ENCODE measurements at places on chromosomes 13 and 19.
A peak's percentile ranks its signal among the peaks of the same experiment; 100 is the strongest.

DNA sequence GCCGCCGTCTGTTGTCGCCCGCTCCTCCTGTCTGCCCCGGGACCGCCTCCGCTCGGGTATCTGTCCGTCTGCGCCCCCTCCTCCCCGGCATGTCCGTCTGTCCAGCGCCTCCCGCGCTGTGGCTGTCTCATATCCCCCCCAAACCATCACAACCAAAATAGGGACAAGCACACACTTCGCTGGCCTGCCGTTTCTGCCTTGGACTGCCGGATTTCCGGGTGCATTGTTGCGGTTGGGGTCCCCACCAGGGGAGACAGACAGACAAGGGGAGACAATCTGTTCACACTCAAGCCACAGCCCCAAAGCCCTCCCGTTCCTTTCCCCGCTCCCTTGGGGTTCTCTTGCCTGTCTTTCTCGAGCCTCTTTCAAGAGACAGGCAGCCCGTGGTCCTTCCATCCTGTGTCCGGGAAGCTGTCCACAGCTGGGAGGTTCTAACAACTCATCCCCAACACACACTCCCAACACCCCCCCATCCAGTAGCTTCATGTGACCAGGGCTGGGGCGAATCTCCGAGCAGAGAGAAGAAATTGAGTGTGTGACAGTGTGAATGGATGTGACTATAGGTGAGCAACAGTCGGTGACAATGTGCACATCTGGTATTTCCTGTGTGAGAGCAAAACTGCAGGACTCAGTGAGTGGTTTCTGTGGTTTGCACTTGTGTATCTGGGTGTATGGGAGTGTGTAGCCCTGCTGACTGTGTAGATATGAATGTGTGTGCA, 16.5 kb upstream of the FOSB start:
- DNase-seq: peak; percentile 50

DNA sequence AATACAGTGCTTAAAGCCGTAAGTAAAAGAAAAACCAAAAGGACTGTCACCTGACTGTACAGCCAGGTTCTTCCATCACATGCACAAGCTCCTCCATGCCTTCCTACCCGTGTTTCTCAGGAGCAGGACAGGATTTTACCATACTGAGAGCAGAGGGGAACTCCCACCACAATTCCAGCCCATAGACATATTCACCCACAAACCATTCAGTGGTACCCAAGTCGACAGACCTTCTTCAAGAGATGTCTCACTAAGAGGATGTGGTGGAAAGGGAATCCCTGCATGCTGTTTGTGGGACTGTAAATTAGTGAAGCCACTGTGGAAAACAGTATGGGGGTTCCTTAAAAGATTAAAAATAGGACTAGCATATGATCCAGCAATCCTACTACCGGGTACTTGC, 66.9 kb upstream of the DOCK9 start:
- no peak for DNase-seq

- no peak for DNase-seq
Observed at GRCh38 chr13:109096101-109096500, 466.7 kb downstream of the MYO16 start.

DNA sequence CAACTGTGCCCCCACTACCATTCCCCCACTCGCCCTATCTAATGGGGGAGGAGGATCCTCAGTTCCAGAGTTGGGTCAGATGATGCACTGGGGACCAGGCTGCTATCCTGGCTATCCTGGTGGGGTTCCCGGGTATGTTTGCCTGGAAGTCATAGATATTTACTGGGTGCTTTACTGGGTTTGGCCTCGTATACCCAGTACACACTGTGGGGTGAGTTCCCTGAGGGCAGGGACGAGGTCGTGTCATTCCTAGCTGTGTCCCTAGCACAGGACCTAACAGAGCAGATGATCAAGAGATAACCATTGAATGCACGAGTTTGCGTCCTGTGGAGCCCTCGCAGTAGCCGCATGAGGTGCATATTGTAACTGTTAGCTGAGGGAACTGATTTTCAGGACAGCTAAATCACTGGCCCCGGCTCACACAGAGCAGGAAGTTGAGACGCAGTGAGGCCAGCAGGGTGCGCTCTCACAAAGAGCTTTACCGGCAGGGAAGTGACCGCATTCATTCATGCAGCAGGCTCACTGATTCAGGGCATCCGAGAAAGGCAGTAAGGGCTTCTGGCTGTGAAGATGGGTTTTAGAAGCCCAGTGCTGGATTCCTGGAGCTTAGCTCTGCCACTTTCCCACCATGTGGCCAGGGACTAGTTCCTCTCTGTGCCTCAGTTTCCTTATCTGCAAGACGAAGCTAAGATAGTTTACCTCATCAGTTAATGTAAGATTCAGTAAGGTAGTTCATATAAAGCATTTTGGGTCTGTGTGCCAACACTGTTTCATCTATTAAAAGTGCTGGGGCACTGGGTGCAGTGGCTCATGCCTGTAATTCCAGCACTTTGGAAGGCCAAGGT, 6.0 kb downstream of the RUVBL2 start:
- DNase-seq: peak; percentile 82

GRCh38 chr13:23750383-23751121, 138.6 kb downstream of the MIPEP start:
- DNase-seq: no peak

GRCh38 chr19:12232961-12233360, 61.7 kb downstream of the ZNF44 start:
- DNase-seq: no peak

GRCh38 chr19:9934132-9934950, 2.0 kb downstream of the OLFM2 start:
- DNase-seq: peak; percentile 96

- DNase-seq: no peak
Observed at GRCh38 chr19:13189600-13189999, 39.4 kb downstream of the IER2 start.

GRCh38 chr19:3949294-3949693, 16.4 kb downstream of the NMRK2 start:
- no peak for DNase-seq

GRCh38 chr13:112165712-112166111, 98.8 kb downstream of the SOX1 start:
- DNase-seq: no peak

DNA sequence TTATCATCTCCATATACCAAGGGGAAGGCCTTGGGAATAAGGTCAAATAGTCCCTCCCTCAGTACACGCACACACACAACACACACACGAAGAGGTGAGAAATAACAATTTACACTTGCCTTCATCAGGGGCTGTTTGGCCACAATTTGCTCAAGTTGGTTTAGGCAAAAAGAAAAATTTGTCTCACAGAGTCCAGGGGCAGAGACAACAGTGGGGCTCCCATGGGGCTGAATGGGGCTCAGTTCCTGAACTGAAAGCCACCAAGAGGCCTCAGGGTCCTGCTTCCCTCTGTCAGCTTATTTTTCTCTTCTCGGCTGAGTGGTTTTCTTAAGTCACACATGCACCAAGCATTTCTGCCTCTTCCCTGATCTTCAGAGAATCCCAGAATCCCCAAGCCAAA, 35.5 kb downstream of the PCDH8 start:
- DNase-seq: no peak

DNA sequence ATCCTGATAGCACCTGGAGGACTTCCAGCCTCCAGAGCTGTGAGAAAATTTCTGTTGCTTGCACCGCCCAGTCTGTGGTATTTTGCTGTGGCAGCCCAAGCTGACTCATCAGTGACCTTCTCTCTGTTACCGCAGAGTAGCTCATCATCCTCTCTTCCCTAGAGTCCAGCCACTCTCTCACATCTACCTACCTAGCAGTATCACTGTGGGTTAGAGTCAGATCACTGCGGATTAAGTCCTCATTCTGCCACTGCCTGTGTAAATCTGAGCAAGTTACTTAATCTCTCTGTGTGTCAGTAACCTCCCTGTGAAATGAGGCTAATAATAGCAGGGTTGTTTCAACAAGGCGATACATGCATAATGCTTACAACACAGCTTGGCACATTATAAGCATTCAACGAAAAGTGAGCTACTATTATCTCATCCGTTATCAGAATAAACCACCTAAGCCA, 40.3 kb upstream of the USPL1 start:
- DNase-seq: peak; percentile 67

GRCh38 chr19:10505583-10506229, 2.5 kb upstream of the KEAP1 start:
- DNase-seq: peak; percentile 83

DNA sequence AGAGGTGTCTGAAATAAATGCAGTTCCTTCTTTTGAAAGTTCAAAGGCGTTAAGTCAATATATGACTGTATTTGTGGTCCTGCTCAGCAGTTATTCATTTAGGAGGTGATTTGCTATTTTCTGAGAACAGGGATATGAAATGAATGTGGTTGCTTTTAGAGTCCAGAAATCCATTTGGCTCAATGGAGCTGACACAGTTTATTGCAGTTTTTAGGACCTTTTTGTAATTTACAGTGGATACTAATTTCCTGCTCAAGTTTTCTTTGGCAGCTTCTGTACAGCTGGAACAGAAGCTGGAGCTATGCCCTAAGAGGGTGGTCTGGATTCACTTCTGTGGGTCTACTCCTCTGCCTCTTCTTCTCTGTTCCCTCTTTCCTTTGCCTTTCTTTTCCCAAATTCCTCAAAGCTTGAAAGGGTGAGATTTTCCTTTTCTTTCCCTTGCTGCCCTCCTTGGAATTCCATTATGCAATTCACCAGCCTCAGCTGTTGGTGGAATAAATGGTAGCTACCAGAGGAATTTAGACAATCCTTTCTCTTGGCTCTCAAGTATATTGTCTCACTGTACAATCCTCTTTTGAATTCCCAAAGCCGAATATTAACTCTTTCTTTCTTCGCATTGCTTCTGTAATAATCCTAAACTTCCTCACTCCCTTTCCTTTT, 39.9 kb downstream of the ITGBL1 start:
- DNase-seq: peak; percentile 61

GRCh38 chr19:37654118-37654517, 1.1 kb downstream of the ZFP30 start:
- peak; percentile 27 for DNase-seq

- DNase-seq: peak; percentile 63
Observed at GRCh38 chr13:102978168-102978567, 88.0 kb downstream of the SLC10A2 start.

- DNase-seq: no peak
Observed at GRCh38 chr13:28316836-28317235, 178.1 kb downstream of the FLT1 start.

- DNase-seq: no peak
Observed at GRCh38 chr19:13176345-13176744, 26.1 kb downstream of the IER2 start.

GRCh38 chr13:79003989-79004898, 345.3 kb upstream of the OBI1 start:
- no peak for DNase-seq

GRCh38 chr13:73464758-73465616, 406.2 kb downstream of the KLF5 start:
- DNase-seq: no peak

GRCh38 chr13:22536851-22537250, 643.9 kb upstream of the SGCG start:
- DNase-seq: no peak

DNA sequence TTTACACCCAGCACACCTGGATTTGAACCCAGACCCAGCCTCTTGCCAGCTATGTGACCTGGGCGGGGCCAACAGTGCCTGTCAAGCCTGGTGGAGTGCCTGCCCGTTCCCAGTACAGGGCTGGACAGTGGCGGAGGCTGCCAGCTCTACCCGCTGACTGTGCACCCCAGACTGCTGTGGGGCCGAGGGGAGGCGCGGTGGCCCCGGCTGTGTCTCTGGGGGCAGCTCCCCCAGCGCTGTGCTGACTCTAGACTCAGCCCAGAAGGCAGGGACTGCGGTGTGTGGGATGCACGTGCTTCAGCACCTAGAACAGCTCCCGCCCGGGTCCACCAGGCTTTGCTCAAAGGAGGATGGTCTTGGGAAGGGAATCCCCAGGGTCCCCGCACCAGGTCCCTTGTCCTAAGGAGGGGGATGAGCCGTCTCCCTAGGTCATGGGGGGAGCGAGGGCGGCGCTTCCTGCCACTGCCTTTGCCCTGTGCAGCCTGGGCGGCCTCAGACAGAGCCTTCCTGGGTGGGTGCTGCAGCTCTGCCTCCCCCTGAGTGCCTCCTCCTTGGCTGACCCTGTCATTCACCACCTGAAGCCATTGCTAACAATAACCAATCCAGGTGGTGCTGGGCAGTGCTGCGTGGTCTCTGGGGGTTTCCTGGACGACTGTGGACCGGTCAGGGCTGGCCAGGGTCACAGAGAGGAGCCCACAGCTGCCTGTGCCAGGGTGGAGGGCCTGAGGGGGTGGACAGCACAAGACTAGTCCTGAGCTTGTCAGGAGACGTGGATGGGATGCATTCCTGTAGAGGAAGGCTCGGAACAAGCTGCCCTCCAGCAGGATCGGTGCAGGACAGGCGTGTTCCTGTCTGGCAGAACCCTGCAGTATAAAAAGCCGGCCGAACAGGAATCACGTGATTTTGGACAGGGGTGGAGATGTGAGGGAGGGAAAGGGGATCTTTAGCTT, 18.6 kb downstream of the TMEM255B start:
- DNase-seq: peak; percentile 50

- peak; percentile 87 for DNase-seq
Observed at GRCh38 chr19:11673608-11674041, 65.1 kb downstream of the ZNF823 start.

GRCh38 chr13:30744056-30744680, 8.8 kb downstream of the ALOX5AP start:
- DNase-seq: peak; percentile 32

DNA sequence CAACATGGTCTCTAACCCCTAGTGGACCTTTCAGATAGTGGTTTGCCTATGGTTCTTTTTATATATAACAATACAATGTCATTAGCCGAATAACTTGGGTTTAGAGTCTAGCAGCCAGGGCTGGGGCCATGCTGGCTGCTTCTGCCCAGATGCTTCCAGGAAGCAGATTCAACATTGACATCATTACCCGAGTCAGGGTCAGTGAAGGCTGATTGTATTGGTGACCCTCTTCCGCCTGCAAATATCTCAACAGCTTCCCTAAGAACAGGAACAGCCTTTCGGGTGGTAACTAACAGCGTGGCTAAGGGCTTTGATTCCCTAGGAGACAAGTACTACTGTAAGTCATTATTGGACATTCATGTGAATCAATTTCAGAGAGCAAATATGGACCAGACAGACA, 476.4 kb downstream of the UQCRFS1 start:
- DNase-seq: no peak

DNA sequence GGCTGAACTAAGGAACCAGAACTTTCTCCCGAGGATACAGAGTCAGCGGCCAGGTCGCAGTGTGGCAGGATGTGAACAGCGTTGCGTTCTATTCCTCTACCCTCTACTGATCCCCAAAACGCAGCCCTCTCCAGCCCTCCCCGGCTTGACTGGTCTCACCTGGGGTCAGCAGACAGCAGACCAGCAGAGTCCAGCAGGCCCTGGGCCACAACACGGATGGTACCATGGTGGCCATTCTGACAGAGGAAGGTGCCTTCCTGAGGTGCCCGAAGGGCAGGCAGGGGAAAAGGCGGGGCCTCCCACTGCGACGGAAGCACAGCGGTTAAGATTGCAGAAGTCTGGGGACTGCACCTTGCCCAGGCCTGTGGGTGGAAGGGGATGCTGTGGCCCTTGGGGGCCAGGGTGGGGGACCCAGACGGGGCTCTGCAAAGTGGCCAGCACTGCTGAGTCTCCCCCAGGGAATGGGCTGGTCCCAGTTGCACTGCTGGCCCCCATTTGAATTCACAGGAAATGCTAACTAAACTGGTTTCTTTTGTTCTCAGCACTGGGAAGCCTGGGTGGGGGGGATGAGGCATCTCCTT, at the start of gene ICAM3:
TSS of gene ICAM3 (minus strand) at position 245 of the 581 bp plus-strand sequence. CDS start at position 235, 10 bp downstream.
- no peak for DNase-seq

Measured in adipocyte (in vitro differentiated cells).